ENCODE measurements at places on chromosomes 6 and 20.

DNA sequence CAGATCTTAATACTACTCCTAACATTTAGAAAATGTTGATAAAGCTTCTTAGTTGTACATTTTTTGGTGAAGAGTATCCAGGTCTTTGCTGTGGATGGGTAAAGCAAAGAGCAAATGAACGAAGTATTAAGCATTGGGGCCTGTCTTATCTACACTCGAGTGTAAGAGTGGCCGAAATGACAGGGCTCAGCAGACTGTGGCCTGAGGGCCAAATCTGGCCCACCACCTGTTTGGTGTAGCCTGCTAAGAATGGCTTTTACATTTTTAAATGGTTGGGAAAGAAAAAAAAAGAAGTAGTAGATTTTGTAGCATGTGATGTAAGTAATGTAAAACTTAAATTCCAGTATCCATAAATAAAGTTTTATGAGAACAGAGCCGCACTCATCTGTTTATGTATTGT, 19.4 kb upstream of the MAPK13 start:
- DNase-seq: no peak

- no peak for DNase-seq
Measured at GRCh38 chr6:147740916-147741315, 232.4 kb downstream of the SAMD5 start.

DNA sequence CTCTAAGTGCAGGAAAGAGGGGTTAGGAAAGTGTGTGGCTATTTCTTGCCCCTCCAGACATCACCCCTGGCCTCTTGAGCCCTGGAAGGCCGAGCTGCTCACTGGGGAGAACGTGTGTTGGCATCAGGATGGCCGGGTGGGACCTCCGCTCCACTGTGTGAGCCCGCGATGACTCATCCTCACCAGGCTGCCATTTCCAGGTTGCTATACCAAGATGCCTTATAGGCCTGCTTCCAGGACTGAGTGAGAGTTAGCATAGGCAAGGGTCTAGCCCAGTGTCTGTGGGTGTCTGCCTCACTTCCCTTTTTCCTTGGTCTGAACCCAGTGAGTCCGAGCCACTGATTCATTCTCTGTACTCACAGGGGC, 105.0 kb downstream of the MRPL14 start:
- no peak for DNase-seq

GRCh38 chr6:6405997-6406714, 85.7 kb upstream of the F13A1 start:
- DNase-seq: no peak

DNA sequence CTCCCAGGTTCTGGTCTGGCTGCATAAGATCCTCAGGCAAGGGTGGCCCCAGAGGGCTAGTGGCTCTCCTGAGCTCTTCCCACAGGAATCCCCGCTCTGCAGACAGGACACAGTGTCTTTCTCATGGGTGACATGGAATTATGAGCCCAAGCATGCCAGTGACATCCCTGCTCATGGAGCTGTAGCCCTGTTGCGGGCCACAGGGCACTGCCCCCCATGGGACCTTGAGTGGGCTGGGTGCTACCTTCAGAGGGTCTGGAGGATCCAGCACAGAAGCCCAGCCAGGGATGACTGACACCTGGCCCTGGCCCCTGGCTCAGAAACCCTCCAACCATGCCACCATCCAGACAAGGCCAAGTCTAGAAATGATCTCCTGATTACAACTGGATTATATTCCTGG, 657.5 kb upstream of the DEFB115 start:
- DNase-seq: no peak

- DNase-seq: no peak
Measured at GRCh38 chr20:42051921-42052320, 433.7 kb upstream of the CHD6 start.

- DNase-seq: no peak
Measured at GRCh38 chr6:137197684-137198645, 21.2 kb downstream of the IFNGR1 start.

DNA sequence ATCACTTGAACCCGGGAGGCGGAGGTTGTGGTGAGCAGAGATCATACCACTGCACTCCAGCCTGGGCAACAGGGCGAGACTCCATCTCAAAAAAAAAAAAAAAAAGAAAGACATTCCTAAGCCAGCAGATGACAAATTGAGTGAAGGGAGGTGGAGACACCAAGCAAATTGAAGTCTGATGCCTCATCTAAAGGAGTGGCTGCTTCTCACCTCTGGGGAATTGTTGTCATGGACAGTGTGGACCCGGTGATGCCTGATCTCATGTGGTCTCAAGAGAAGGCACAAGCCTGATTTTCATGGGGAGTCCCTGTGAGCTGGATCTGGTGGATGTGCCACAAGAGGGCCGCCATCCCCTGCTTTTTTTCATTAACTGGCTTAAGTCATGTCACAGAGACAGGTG, 272.0 kb downstream of the ZNF217 start:
- no peak for DNase-seq

GRCh38 chr6:126233192-126233591, 106.7 kb upstream of the CENPW start:
- no peak for DNase-seq

- no peak for DNase-seq
Measured at GRCh38 chr6:138038142-138038870, 68.9 kb downstream of the PERP start.

GRCh38 chr6:131400779-131401496, 172.1 kb upstream of the ARG1 start:
- no peak for DNase-seq

DNA sequence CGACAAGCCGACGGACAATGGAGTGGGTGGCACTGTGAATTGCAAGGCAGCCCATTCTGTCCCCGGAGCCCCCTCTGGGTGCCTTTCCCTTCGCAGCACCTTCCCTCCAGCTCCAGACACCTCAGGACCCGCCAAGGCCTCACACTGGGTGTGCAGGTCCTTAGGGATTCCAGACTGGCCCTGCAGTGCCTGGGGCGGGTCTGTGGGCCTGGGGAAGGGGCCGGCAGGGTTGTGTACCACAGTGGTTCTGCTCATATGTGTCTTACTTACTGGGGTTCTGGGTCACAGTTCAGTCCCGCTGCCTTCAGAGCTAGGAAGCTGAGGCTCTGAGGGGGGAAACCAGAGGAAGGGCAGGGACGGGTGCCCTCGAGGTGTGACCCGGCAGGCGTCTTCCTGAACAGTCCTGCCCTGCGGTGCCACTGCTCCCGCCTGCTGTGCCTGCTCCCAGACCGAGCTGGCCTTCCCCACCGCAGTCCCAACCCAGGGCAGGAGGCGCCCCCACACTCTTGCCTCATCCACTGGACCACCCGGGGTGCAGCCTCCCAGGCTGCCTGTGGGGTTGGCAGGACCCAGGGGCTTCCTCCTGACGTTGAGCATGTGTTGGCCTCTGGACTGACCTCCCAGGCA, 16.3 kb upstream of the SLCO4A1 start:
- no peak for DNase-seq

DNA sequence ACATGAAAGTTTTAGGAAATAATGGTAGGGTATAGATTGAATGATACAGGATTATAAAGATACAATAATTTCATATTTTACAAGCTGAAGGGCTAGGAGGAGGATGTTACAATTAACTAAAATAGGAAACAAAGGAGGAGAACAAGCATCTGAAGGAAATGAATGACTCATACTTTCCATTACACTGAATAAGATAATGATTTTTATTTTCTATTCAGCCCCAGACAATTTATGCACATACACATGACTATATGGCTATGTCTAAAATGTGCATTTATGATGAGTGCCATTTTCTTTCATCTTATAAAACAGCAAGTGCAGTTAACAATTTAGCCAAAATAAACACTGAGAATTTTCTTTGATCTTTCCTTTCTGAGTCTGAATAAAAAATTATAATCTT, 994.6 kb upstream of the ADGRB3 start:
- no peak for DNase-seq

DNA sequence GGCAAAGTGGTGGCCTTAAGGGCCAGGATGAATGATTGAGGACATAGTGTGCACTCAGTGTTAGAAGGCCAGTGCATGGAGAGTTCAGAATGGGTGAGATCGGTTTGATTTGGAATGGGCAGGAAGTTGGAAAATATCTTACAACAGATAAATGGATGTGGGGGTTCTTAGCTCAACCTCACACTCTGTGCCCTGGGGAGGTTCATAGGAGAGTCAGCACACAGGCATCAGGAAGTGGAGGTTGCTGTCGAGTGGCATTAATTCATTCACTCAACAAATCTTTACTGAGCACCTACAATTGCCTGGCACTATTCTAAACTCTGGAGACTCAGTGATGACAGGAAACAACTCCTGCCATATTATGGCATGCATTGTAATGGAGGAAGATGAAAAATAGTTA, 313.7 kb upstream of the SUPT3H start:
- DNase-seq: no peak

GRCh38 chr20:1083431-1084080, 34.8 kb upstream of the PSMF1 start:
- no peak for DNase-seq

All from stimulated activated CD4-positive, alpha-beta T cell treated with anti-CD3 and anti-CD28 coated beads, Interleukin-1b, Interleukin-23, amount 100 ng/mL, for 48 hours (primary cell).